Activated T-cell treated with anti-CD3 and anti-CD28 coated beads, Interleukin-2, amount 50 U/mL, for 72 hours (primary cell): ENCODE measurements at places on chromosomes 12 and 14. TPM values are rescaled to one million over a fixed set of nuclear protein-coding genes. Genes with fewer than 3 reads are reported as not detected.

DNA sequence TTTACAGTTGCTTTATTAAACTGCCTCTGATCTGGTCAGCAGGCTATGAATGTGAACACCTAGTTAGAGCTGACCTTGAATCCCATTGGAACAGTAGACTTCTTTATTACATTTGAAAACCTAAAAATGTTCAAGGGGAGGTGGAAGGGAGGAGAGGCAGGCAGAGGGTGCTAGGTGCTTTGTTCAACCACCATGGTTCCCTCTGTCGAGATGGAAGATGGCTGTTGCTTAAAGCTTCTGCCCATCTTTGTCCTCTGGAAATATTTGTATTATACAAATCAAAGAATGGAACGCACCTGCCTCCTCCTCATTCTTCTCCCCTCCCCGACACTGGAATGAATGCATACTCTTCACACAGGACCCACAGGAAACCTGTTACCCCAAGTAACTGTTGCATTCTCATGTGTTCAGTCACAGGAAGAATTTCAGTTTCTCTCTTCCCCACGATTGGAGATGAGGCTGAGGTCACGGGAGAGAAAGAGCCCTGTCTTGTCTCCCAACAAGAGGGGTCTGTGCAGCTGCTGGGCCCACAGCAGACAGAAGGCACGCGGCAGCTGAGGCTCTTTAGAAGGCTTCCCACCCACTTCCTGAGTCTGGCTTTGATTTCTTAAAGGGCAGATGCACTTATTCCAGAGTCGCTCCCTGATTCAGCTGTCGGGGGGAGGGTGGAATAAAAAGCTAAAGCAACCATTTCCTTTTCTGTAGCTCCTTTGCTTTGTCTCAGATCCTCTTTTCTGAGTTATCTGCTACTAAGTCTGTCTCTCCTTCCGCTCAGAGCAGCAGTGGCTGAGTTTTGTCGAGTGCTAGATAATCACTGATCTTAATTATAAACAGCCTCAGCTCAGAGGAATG, 217.9 kb upstream of the BTG1 start:
- H3K36me3 ChIP-seq: peaks cover 23% of the 10 kb centered on the region
- peak overlapping the region; percentile 49 for H3K27ac ChIP-seq
- H3K4me3 ChIP-seq: peak overlapping the region; percentile 75
- peaks cover 48% of the 10 kb centered on the region for H3K4me1 ChIP-seq

DNA sequence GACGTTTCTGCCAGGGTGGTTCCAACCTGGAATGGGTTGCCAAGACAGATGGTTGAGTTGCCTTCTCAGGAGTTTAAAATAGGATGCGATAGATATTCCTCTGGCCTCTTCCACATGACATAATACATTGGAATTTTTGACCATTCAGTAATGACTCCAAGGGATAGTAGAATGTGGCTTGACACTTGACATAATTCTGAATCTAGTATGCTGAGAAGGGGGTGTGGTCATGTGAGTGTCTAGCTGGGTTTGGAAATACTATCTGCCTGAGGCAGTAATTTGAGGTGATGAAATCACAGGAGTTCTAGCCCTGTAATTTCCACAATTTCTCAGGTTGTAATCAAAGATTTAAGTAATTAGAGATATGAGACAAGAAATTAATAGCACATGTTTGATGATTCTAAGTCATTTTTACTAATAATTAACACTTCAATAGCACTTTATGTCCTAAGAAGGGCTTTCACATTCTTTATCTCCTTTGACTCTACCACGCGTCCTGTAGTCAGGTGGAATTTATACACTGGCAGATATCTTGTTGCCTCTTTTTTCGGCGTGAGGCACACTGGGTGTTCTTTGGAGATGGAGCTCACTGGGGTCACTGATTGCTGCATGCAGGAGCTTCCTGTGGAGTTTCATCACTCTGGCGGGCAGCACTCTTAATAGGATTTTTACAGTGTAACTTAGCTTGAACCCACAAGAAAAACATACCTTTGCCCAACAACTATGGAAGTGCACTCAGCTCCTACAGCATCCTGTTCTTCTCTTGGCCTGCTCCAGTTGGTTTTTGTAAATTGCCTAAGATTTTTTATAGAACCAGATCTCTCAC, 3.2 kb upstream of the AMIGO2 start:
- H3K27me3 ChIP-seq: no peaks in the 10 kb centered on the region
- DNase-seq: no peak
- peaks cover 67% of the 10 kb centered on the region for H3K4me1 ChIP-seq
- H3K36me3 ChIP-seq: peaks cover 8% of the 10 kb centered on the region
- peak overlapping the region; percentile 66 for H3K4me3 ChIP-seq
- H3K27ac ChIP-seq: peak overlapping the region; percentile 96

The XRCC3 gene
- 47.4 TPM for total RNA-seq

DNA sequence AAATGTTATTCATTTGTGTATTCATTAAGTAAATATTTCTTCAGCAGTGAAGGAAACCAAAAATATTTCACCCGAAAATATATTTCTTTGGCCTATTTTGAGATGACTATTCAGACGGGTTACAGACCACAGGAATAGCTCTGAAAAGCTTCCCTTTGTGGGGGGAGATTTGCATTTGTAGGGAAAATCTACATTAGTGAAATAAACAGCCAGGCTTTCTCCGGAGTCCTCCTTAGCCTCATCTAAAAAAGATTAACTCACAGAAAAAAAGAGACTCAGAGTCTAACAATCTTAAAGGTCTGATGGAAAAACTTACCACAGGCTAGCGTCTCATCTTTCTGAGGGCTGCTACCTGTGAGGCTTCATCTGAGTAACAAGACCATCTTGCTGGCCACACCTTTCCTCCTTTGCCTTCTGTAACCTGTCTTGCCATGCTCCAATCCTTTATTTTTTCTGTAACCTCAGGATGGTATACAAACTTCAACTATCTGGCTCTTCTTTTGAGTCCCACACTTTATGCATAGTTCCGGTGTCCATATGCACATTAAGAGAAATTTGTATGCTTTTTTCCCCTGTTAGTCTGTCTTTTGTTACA, 100.7 kb downstream of the CNTN1 start:
- no peaks in the 10 kb centered on the region for H3K36me3 ChIP-seq
- no peaks in the 10 kb centered on the region for H3K4me1 ChIP-seq
- H3K27me3 ChIP-seq: no peaks in the 10 kb centered on the region
- DNase-seq: no peak

The IFI27L1 gene
- 71.4 TPM for total RNA-seq

DNA sequence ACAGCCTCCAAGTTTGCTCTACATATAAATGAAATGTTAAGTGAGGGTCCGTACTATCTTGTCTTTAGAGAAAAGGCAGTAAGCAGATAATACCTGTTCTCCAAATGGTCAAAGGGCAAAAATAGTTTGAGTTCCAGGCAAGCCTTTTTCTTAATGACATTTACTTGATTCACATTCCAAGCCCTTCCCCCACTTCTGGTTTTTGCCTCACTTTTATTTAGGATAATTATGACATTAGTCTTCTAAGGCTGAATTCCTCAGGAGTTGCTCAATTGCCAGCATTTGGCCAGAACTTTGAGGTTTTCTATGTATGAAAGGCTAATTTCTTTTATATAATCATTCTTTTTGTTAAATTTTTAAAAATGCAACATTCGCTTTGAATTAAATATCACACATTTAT, 62.5 kb upstream of the DUSP6 start:
- no peak overlapping the region for H3K4me3 ChIP-seq
- H3K27ac ChIP-seq: no peak overlapping the region
- no peaks in the 10 kb centered on the region for H3K4me1 ChIP-seq
- no peaks in the 10 kb centered on the region for H3K36me3 ChIP-seq
- H3K27me3 ChIP-seq: no peaks in the 10 kb centered on the region

- H3K27me3 ChIP-seq: peaks cover 6% of the 10 kb centered on the region
- peak overlapping the region; percentile 70 for H3K4me3 ChIP-seq
- no peaks in the 10 kb centered on the region for H3K36me3 ChIP-seq
Measured at GRCh38 chr12:32390572-32391219, 8.7 kb upstream of the FGD4 start.

The MTHFD1 gene
- total RNA-seq: 123 TPM
